ENCODE measurements at places on chromosomes 4 and X.
A peak's percentile ranks its signal among the peaks of the same experiment; 100 is the strongest.

DNA sequence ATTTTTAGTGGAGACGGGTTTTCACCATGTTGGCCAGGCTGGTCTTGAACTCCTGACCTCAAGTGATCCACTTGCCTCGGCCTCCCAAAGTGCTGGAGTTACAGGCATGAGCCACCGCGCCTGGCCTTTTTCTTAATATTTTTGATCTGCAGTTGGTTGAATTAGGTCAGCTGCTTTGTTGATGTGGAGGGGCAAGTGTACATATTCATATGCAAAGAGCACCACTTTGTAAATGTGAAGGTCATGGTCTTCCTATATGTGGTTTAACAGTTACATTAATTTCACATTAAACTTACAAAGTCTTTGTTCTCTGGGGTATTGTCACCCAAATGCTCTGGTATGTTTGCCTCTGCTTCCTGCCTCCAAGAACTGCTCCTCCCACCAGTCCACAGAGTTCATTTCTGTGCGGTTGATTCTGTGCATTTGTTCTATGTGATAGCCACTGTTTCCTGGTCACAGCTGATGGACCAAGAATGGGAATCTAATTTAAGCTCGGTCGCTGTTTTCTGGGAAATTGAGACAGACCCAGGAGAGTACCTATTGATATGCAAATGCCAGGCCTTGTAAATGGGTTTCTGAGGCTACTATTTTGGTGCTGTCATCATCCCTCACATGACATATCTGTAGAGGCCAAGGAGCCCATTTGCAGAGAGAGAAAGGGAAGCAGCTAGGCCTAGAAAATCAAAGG, 26.9 kb upstream of the HPSE start:
- peak; percentile 81 for DNase-seq

- peak; percentile 80 for DNase-seq
Measured at GRCh38 chrX:15973299-15973698, 118.7 kb upstream of the AP1S2 start.

- no peak for DNase-seq
Measured at GRCh38 chrX:109537324-109537665, 651 bp downstream of the NXT2 start.

- no peak for DNase-seq
Measured at GRCh38 chr4:31148990-31149389, 428.8 kb downstream of the PCDH7 start.

GRCh38 chr4:123421937-123422781, 25.6 kb downstream of the SPRY1 start:
- no peak for DNase-seq

- DNase-seq: no peak
Measured at GRCh38 chr4:186627226-186627865, 72.0 kb upstream of the MTNR1A start.

- DNase-seq: no peak
Measured at GRCh38 chr4:4670869-4671268, 129.0 kb upstream of the STX18 start.

GRCh38 chrX:40153345-40154249, 55.8 kb upstream of the BCOR start:
- DNase-seq: peak; percentile 60

Data from islet precursor cell (in vitro differentiated cells).